Globus pallidus (tissue), 1 donor: ENCODE measurements at places on chromosomes 6 and 20.

GRCh38 chr6:628766-629165, 28.1 kb downstream of the HUS1B start:
- DNase-seq = no peak

DNA sequence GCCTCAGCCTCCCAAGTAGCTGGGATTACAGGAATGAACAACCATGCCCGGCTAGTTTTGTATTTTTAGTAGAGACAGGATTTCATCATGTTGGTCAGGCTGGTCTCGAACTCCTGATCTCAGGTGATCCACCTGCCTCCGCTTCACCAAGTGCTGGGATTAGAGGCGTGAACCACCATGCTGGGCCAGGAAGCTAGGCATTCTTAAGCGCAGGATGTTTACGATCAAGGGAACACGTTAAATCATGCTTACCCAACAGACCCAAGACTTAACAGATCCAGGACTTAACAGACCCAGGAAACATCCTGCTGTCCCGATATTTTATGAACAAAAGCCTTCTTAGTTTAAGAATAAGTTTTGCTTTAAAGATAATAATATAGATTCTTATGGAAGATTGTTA, 9.1 kb downstream of the PTGIS start:
- no peak for DNase-seq

GRCh38 chr20:62824476-62825332, 7.9 kb downstream of the COL9A3 start:
- DNase-seq = no peak

DNA sequence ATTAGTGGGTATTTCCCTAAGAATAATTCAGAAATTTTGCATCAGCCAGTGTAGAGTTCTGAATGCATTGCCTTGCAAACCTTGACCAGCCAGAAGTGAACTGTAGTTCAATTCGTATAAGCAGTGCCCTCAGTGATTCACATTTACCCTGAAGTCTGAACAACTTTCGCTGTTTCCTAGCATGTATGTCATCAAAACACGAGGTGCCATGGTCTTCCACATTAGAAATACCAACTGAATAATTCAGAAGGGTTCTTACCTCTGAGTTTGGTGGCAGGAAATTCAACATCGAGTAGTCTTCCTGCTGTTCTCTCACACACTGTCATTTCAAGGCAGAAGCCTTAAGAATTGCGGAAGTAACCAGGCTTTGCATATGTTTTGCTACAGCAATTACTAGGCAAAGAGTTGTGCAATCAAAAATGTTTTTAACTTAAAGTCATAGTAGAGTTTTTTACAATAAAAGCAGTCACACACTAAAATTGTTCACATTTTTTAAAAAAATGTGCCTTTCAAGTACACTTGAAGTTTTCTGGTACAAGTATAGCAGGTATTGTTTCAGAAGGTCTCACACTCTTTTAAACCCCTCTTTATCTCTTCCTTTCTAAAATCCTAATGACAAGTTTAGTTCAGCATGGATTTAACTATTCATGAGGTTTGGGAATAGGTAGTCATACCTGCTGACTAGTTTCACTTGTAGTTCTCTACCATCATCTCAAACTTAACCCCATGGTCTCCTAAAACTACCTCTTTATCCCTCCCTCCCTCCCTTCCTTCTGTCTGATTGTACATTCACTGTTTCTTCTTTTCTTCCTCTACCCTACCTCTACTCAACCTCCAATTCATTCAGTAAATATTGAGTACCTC, 118.3 kb downstream of the STXBP5 start:
- DNase-seq = no peak

DNA sequence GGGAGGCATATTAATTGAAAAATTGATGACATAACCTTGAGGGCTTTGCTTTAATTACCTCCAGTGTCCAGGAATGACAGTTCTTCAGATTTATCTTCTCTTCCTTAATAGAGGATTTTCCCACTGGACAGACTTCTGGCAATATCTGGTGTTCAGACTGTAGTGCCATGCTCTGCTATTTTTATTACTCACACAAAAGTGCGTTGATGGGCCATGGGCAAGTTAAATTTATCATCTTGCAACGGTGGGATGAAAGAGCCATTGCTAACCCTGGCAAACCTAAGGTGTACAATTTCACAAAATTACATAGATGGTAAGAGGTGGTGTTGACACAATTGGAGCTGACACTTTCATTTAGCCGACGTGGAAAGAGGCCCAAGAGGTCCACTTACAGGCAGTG, 253.7 kb upstream of the PLCB4 start:
- DNase-seq = no peak

- DNase-seq = no peak
Observed at GRCh38 chr20:62416651-62417637, 9.9 kb upstream of the CABLES2 start.

- no peak for DNase-seq
Observed at GRCh38 chr6:119012521-119012920, 65.9 kb downstream of the FAM184A start.

- no peak for DNase-seq
Observed at GRCh38 chr20:20946122-20946759, 159.9 kb downstream of the LINC00237 start.

GRCh38 chr20:39516964-39517363, 554.8 kb downstream of the DHX35 start:
- DNase-seq = peak; percentile 3

- no peak for DNase-seq
Observed at GRCh38 chr6:154995254-154996015, at the start of gene TIAM2. Gene TIAM2, plus strand, starts transcription at chr6:154995315. Its CDS starts 133,909 bp downstream, at chr6:155129224.

DNA sequence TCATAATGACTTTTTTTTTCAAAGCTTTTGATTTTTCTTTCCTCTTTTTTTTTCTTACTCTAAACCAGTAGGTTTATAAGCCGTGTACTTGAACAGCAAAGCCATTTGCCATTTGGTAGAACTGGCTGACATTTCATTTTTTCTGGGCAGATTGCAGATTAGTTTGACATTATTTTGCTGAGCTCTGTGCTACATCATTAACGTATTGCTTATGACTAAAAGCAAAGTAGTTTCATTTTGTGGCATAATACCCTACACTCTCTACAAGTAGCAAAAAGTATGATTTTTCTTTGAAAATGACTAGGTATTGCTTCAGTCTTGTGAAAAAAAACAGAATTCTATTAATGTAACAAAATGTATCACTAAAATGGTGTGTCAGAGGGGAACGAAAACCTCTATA, 141.3 kb downstream of the GRIK2 start:
- no peak for DNase-seq

- no peak for DNase-seq
Observed at GRCh38 chr6:4413073-4413472, 277.7 kb upstream of the ECI2 start.

DNA sequence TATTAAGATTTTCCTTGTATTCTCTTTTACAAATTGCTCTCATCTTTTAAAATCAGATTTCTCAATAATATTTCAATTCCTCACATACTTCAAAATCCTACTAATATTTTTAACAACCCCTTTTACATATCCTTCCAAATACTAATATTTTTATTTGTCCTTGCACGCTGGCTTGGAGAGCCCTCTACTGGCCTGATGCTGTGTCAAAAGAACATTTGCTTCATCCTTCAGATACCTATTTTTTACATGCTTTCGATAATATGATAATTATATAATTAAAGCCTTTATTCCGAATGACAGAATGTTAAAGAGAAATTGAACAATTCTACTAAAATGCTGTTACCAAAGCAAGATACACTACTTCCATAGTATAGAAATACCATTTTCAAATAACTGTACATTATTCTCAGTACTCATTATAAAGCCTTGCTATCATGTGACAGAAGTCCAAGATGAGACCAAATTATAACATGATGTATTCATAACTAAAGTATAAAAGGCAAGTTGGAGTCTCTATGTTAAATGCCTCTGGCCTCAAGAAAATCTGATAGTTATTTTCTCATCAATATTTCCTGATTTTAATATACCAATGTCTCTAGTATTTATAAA, 39.0 kb upstream of the PLN start:
- peak; percentile 47 for DNase-seq

DNA sequence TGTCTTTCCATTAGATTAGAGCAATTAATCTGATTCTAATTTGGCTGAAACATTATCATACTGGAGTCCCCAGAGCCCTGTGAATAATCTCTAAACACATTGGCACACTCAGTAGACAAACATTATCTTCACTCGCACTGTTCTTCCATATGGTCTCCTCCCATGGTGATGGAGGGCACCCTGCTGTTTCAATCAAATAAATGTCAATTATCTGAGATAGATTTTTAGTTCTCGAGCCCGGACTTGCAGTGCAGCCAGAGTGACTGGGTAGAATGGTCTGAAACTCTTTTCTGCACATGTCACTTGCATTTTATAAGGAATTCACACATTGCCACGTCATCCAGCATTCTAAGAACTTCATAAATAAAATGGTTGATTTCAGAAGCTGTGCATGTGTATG, 90.6 kb upstream of the MAP3K7 start:
- DNase-seq = no peak

- DNase-seq = no peak
Observed at GRCh38 chr20:56429502-56429901, 17.4 kb downstream of the CASS4 start.

GRCh38 chr6:102736941-102737368, 1343.4 kb downstream of the GRIK2 start:
- no peak for DNase-seq

DNA sequence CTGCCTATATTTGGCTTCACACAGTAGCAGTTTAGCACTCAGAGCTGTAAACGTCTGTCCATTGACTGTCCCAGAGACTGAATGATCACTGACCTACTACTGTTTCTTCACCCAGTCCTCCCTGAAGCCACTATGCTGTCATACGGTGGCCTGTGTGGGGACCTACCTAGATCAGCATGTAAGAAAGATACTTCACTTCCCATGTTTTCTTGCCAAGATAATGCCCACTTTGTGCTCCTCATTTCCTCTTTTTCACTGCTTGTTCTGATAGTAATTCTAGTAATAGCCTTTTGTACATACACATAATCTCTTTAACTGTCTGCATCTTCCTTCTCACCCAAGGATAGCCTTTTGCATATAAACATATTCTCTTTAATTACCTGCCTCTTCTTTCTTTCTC, 109.9 kb upstream of the TIAM2 start:
- no peak for DNase-seq

DNA sequence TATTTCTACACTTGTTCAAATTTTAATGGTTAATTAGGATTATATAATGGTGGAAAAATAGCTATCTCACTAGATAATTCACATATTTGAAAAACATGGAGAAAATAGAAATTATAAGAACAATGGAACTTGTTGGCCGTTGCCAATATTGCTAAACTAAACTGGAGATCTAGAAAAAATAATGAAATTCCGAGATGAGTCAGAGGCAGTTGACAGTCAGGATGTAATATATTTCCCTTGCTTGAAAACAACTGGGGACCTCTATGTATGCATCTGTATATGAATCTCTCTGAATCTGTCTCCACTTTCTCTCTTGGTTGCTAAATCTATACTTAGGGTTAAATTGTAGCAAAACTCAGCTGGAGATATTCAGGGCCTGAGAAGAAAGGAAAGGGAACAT, 1108.2 kb upstream of the GJE1 start:
- no peak for DNase-seq

GRCh38 chr6:90216072-90216977, 80.3 kb downstream of the BACH2 start:
- DNase-seq = no peak

DNA sequence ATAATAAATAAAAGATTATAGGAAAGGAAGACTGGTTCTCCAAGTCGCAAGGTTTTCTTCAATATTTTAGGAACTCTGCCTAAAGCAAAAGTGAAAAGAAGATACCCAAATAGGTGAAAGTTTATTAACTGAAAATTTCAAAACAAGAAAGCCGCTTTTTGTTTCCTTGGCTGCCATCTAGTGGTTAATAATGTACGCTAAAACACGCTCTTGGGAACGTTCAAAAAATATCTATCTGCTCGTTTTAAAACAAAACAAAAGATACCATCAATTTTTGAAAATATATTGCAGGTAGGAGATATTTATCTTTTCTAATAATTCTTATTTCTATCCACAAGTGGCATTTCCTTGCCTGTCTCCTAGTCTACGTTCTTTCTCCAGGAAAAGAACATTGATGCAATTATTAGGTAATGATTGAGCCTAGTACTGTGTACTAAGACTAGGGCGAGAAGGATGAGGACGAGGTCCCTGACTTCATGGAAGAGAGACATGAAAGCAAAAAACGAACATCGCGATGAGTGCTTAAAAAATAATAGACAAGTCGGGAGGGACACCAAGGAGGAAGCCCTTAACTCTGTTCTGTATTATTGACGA, 97.2 kb downstream of the SPTLC3 start:
- DNase-seq = peak; percentile 9

DNA sequence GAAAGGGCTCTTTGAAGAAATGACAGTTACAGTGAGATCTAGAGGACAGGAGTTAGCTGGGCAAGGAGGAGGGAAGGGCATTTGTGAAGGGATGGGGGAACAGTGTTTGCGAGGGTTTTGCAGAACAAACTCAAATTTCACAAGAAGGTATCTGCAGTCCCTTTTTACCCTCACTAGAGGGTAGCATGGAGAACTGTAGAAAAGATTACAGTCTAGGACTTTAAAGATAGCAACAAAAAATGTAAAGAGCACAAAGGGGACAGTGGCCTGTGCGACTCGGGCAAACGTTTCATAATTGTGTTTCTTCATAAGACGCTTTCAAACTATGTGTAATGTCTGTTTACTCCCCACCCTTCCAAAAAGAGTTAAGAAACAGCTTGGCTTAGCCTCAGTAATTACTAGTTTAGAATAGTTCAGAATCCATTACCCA, 21.2 kb upstream of the ASXL1 start:
- DNase-seq = peak; percentile 26

DNA sequence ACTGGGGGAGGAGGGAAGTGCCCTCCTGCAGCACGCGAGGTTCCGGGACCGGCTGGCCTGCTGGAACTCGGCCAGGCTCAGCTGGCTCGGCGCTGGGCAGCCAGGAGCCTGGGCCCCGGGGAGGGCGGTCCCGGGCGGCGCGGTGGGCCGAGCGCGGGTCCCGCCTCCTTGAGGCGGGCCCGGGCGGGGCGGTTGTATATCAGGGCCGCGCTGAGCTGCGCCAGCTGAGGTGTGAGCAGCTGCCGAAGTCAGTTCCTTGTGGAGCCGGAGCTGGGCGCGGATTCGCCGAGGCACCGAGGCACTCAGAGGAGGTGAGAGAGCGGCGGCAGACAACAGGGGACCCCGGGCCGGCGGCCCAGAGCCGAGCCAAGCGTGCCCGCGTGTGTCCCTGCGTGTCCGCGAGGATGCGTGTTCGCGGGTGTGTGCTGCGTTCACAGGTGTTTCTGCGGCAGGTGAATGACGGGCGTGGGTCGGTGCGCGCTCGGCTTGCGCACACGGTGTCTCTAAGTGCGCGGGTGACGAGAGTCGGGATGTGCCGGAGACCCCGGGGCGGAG, at the start of gene CDKN1A:
Gene CDKN1A (plus strand): TSS at position 227 of the 555 bp plus-strand sequence. CDS start 5,388 bp downstream, outside the sequence.
- DNase-seq = peak; percentile 75

DNA sequence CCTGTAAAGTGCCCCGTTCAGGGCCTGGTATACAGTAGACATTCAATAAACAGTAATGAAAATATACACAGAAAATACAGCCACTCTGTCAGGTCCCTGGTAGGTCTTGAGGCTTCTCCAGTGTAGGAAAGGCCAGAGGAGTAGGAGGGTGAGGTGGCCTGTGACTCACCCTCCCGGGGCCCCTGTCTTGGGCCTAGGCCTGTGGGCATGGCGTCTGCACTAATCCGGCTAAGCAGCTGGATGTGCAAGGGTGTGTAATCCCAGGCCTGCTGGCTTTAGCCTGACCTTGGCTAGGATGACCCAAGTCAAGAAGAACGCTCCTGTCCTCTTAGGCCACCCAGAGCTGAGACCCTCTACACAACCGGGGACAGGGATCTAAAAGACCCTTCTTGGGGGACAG, 84.9 kb downstream of the KCNB1 start:
- DNase-seq = no peak

- no peak for DNase-seq
Observed at GRCh38 chr20:49993301-49993751, 10.5 kb downstream of the SNAI1 start.
